Coronary artery (tissue), 2 donors: ENCODE measurements at places on chromosomes 4 and X.

GRCh38 chr4:40395166-40395900 lies 60.2 kb downstream of the CHRNA9 start:
- DNase-seq, result no peak

- DNase-seq, result no peak
Observed at GRCh38 chrX:2523911-2524310, 23.1 kb upstream of the DHRSX start.

DNA sequence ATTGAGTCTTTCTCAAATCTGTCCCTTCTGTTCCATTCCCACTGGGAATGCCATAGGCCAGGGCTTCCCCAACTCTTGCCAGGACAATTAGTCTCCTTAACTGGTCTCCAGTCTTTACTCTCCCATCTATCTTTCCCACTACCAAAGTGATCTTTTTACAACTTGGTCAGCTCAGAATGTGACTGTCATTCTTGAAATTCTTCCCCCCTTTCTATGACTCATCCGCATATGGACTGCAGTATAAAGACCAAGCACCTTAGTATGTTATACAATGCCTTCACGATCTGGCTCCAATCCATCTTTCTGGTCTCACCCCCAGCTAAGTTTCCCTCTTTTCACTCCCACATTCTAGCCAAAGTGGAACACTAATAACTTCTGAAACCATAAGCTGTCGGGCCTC lies 383.8 kb downstream of the OPHN1 start:
- no peak for DNase-seq

DNA sequence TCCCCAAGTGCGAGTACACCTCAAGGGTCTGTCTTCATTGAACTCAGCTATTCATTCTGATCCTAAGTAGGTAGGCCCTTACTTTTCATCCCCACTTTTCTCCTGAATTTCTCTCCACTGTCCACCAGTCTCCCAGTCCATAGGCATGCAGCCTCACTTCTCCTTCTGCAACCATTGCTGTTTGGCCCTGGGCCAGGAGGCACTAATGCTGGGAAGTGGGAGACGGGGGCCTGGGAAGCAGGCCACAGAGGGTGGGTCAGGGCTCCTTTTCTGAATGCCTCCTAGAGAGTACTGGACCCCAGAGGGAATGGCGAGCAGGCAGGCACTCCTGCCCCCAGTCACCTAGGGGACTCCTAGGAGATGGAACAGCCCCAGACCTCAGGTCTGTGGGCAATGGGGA lies 203.5 kb upstream of the RPL34 start:
- DNase-seq, result no peak

DNA sequence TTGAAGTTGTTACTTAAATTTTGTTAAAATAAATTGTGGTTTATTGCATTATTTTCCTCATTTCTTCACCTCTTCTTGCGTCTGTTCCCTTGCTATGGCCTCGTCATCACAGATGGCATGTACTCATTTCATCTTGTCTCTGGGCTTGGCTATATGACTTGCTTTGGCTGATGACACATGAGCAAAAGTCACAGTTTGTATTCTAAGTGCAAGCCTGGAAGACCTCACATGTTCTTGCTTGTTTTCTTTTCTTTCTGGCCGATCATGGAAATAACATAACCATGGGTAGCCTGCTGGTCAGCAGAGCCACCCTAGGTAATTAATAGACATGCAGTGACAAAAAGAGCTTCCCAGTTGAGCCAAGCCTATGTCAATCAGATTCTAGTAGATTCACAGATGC lies 527.9 kb downstream of the SPRY1 start:
- no peak for DNase-seq

DNA sequence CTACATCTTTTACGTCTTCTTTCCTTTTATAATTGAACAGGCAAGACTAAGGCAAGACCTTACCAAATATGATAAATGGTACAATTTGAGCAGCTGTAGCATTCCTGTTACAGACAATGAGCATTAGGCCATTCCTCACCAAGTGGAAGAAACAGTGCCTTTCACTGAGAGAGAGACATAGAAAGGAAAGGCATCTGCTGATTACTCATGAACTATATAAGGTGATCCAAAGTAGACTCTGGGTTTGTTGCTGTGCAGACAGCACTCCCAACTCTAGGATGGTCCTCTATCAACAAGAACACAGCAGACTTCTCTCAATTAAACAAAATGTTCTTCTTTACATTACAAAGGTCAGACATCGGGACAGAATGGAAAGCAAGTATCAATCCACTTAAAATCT lies 91.9 kb downstream of the FAM13A start:
- no peak for DNase-seq

- no peak for DNase-seq
Observed at GRCh38 chrX:151359341-151359740, 37.7 kb upstream of the VMA21 start.

GRCh38 chr4:188960411-188961093 lies 821.3 kb downstream of the TRIML1 start:
- no peak for DNase-seq

- DNase-seq, result peak; percentile 77
Observed at GRCh38 chrX:40266490-40267333, 169.0 kb upstream of the BCOR start.

DNA sequence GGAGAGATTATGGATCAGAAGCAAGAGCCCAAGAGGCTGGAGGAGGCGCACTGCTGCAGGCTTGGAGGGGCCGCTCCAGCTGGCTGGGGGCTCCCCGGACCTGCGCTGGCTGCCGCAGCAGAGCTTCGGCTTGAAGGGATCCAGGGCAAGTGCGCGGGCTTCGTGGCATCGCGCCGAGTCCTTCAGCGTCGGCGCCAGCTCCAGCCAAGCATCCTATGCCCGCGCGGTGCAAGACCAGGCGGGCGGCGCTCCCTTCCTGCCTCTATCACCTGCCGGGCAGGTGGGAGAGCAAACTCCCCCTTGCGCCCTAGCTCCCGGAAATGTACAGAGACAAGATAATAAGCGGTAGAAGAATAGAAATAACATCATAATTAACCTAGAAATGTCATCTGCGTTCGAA lies 10.5 kb upstream of the UCP1 start:
- no peak for DNase-seq

- DNase-seq, result no peak
Observed at GRCh38 chr4:1745165-1745564, 23.8 kb downstream of the TACC3 start.

- no peak for DNase-seq
Observed at GRCh38 chr4:145388043-145388442, 93.6 kb upstream of the SMAD1 start.

- DNase-seq, result peak; percentile 75
Observed at GRCh38 chrX:150363561-150364346, 637 bp downstream of the MAMLD1 start.

DNA sequence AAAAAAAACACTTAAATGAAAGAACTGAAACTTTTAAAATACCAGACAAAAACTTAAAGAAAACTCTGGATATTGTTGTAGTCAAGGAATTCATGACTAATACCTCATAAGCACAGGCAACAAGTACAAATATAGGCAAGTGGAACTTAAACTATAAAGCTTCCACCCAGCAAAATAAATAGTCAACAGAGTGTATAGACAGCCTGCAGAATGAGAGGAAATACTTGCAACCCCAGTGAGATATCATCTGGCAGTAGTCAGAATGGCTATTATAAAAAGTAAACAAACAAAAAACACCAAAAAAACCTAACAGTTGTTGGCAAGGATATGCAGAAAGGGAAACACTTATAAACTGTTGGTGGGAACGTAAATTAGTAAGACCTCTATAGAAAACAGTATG lies 9.6 kb upstream of the RPS6KA6 start:
- DNase-seq, result no peak

GRCh38 chrX:53265771-53266574 lies 15.4 kb downstream of the IQSEC2 start:
- DNase-seq, result no peak

GRCh38 chr4:73919691-73920090 lies 50.5 kb downstream of the CXCL1 start:
- no peak for DNase-seq

DNA sequence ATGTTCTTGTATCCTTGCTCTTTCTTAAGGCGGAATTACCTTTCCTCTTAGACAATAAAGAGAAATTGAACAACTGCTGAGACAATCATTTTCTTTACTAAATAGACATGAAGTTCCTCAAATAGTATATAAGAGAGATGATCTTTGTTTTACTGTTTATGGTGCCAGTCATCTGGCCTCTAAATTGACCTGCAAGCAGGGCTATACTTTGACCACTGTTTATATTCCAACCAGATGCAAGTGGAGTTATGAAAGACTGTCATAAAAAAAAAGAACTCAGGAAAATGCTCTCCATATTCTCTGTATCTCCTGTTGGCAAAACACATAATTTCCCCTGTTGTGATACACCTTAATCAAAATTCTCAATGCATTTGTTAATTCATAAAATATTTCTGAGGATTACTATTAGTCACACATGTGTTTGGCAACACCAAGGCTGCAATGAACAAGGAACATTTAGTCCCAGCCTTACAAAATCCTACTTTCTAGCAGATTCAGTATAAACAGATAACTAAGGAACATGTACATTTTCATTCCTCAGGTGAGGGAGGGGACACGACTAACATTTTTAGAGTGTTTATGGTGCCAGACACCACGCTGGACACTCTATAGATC lies 562.3 kb downstream of the KCNIP4 start:
- no peak for DNase-seq

- no peak for DNase-seq
Observed at GRCh38 chr4:2182994-2183393, 58.9 kb downstream of the HAUS3 start.

DNA sequence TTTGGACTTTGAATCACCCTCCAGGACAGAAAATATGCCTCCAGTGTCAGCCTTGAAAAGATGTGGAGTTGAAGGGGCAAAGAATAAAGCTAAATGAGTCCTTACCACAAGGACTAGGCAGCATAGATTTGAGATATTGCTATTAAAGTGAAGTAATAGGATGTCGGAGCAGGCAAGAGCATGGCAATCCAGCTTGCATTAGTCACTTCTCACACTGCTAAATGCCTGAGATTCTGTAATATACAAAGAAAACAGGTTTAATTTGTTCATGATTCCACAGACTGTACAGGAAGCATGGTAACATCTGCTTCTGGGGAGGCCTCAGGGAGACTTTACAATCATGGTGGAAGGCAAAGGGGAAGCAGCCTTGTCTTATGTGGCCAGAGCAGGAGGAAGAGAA lies 109.8 kb upstream of the PCDH7 start:
- DNase-seq, result no peak

DNA sequence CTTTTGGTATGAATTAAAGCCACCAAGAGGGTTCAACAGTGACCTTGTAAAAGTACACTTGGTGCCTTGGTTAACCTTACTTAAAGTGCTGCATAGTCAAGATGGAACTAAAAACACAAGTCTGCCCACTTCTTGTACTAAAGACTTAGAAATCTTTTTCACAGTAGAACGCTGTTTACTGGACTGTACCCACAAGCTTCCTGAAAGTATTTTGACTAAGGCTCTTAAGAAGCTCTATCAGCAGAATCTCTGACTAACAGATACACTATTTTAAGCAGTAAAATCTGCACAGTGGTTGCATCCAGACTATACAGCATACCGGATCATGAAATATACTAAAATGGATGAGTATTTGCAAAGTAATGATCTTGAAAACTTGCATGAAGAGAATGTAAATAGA lies 7.2 kb downstream of the RAB28 start:
- DNase-seq, result no peak

DNA sequence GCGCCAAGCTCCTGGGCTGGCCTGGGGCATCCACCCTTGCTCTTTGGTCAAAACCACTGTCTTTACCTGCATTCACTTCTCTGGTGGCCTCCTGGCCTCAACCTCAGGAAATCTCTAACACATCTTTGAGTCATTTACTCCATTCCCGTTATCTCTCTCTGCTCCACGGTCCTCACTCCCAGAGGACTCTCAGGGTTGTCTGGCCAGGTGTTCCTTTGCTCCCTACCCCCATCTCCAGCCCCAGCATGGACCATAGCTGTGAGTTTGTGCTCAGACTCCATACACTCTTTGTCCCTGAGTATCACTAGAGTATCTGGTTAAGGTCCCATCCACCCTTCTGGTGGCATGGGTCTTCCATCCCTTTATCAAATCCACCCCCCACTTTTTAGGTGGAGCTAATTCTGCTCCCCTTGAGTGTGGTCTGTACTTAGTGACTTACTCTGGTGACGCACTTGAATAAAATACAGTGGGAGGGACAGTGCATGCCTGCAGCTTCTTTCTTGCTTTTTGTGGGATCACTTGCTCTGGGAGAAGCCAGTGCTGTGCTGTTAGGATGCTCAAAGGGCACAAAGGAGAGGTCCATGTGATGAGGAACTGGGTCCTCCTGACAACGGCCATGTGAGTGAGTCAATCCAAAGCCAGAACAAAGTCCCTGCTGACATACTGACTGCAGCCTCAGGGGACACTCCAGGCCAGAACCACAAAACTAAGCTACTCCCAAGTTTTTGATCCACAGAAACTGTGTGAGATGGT lies 44.3 kb downstream of the IGFBP7 start:
- no peak for DNase-seq

- no peak for DNase-seq
Observed at GRCh38 chr4:84215217-84215616, 283.9 kb downstream of the NKX6-1 start.

GRCh38 chr4:71683309-71683708 lies 100.6 kb downstream of the GC start:
- no peak for DNase-seq

DNA sequence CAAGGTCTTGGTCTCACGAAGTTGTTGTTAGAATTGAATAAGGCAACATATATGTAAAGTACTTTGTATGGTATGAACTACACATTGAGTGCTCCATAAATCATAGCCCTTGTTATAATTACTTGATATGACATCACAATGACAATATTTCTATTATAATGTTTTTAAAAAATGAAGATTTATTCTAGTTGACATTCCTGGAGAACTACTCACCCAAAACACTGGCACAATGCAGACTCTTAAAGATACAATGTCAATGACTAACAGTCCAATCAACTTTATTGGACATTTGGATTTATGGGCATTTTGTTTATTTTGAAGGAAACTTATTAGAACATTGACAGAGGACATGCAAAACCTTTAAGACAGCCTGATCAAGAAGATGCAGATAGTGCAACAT lies 55.3 kb downstream of the ASB9 start:
- DNase-seq, result no peak

- no peak for DNase-seq
Observed at GRCh38 chr4:12729384-12729783, 754.8 kb downstream of the RAB28 start.

- DNase-seq, result peak; percentile 72
Observed at GRCh38 chr4:7192252-7193029, at the start of gene SORCS2. Gene SORCS2, plus strand, starts transcription at chr4:7192538.

DNA sequence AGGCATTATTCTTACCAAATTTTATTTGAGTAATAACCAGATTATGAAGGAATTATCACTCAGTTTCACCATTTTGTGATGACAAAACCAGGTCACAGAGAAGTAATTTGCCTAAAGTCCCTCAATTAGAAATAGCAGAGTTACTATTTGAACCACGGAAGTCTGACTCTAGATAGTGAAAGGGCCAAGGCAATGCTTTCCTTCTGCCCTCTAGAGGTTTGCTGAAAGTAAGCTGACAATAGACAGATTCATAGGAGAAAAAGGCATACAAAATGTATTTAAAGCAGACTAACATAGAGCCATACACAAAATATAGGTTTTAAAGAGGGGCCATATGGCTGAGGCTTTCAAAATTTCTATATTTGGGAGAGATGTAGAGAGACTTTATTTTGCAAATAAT lies 43.1 kb downstream of the CXXC4 start:
- no peak for DNase-seq
